ENCODE measurements at places on chromosomes 3 and 15. TPM values are rescaled to one million over a fixed set of nuclear protein-coding genes. Genes with fewer than 3 reads are reported as not detected.

A4GNT gene
- not detected for total RNA-seq

OXSM gene
- 24.6 TPM for total RNA-seq

EFHB gene
- under 0.01 TPM for total RNA-seq

SLC12A8 gene
- 16.1 TPM for total RNA-seq

GABRA5 gene
- total RNA-seq: not detected

ACAP2 gene
- 108 TPM for total RNA-seq

ACAN gene
- total RNA-seq: not detected

CLRN1 gene
- not detected for total RNA-seq

SLC6A11 gene
- 7.5 TPM for total RNA-seq

RHCG gene
- total RNA-seq: 195 TPM

DUOX1 gene
- total RNA-seq: 26.7 TPM

NPAP1 gene
- total RNA-seq: under 0.01 TPM

GOLGA8O gene
- not detected for total RNA-seq

TXNRD3 gene
- 9.5 TPM for total RNA-seq

FBXW12 gene
- not detected for total RNA-seq

PCOLCE2 gene
- total RNA-seq: 6.3 TPM

TNFSF10 gene
- 191 TPM for total RNA-seq

C3orf49 gene
- total RNA-seq: not detected

LMAN1L gene
- total RNA-seq: not detected

GRAMD1C gene
- 1.0 TPM for total RNA-seq

MYEF2 gene
- total RNA-seq: 3.8 TPM

ANKRD63 gene
- total RNA-seq: not detected

ZNF660 gene
- total RNA-seq: 0.34 TPM

SEMA3G gene
- total RNA-seq: 0.34 TPM

HES1 gene
- total RNA-seq: 53.0 TPM

CCDC54 gene
- not detected for total RNA-seq

NEK10 gene
- 2.3 TPM for total RNA-seq

BOC gene
- 0.34 TPM for total RNA-seq

PROS1 gene
- total RNA-seq: 19.1 TPM

NR2F2 gene
- total RNA-seq: 1.7 TPM
